Endothelial cell (in vitro differentiated cells): ENCODE measurements at places on chromosomes 16 and 17.

DNA sequence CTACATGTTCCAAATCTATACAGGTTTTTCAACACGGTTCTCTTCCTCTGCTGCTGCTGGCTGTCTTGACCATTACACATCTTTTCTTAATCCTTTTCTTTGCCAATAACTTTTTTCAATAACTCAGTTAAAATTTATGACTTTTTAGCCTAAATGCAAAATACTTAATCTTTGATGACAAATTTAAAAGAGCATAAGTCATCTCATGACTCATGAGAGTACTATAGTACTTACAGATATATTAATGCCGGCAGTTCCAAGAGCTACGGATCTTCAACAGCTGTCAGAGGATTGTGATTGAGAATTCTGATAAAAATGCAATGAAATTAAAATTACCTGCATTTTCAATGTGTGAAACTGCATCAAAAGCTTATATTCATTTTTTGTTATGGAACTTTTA, 105.5 kb downstream of the KPNA2 start:
- no peak for DNase-seq

DNA sequence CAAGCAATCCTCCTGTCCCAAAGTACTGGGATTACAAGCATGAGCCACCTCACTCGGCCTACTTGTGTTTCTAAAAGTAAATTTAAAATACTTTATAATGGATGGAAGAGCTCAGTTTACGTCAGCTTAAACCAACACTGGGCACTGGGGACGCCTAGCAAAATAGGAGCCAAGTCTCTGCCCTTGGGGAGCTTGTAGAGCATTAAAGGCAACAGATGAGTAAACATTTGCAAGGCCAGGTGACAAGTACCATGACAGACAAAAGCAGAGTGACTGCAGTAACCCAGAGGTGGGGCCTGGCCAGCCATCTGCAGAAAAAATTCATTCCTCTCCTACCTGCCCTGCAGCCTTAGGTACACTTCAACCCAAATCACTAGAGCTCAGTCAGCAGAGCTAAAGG, 12.1 kb upstream of the NLK start:
- no peak for DNase-seq

DNA sequence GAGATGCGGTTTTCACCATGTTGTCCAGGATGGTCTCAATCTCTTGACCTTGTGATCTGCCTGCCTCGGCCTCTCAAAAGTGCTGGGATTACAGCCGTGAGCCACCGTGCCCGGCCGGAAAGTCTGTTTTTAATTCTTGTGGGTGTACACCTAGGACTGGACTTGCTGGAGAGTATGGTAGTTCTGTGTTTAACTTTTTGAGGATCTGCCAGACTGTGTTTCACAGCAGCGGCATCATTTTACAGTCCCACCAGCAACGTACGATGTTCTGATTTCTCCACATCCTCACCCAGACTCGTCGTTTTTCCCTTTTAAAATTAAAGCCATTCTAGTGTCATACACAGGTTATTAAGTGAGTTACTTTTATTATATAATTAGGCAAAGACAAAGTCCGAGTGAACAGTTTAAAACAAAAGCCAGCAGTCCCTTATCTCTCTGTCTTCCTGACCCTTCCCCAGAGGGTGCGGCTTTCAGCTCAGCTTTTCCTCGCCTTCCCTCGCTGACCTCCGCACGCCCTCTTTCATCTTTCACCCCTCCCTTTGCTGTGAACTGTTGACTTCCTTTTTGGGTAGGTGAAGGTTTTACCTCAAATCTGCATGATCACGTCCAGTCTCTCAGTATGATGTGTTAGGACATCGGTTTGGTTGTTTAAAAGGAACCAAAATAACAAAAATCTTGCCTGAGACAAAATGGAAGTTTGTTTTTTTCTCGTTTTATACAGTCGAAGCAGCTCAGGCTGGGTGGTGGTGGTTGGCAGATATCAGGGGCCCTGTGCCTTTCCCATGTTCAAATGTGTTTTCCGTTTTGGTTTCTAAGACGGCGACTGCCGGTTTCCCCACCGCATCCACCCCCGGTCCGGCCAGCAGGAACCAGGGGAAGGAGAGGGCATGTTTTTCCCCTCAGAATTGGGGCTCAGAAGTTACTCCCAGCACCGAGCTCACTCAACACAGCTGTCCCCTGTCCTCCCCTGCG, 18.0 kb downstream of the FAM234A start:
- no peak for DNase-seq

DNA sequence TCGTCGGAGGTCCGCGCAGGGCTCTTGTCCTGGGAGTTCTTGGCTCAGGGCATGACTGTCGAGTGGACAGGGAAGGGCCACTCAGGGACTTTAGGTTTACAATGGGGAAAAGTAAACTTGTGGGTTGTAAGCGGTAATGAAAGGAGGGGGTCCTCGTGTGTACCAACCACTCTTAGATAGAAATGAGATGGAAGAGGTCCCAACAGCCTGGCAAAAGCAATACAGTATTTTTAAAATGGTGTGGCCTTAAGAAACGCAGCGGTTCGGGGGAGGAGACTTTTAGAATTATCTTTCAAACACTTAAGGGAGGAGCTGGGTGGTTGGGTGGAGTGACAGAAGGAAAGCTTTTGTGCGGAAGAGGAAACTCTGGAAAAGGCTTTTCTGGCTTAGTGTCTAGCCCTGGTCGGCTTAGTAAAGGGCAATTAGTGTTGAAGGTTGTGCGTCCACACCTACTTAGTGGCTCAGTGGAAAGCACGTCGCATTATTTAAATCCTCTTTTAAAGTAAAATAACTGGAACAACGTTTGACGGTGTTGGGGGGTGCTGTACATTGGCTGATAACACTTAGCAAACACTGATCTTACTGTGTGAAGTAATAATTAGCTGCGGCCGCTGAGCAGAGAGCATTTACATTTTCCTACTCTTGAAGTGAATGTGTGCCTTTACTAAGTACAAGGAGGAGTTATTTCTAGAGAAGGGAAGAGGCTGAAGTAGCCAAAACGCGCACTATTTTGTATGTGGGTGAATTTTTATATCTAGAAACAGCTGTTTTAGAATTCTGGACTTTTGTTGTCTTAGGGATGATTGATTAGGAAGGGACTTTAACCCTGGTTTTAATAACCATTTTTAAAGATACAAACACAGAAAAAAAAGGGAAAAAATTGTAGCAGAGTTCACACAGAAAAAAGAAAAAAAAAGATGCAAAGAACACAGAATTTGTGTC, 1.0 kb downstream of the WSB1 start:
- DNase-seq: peak; percentile 30

DNA sequence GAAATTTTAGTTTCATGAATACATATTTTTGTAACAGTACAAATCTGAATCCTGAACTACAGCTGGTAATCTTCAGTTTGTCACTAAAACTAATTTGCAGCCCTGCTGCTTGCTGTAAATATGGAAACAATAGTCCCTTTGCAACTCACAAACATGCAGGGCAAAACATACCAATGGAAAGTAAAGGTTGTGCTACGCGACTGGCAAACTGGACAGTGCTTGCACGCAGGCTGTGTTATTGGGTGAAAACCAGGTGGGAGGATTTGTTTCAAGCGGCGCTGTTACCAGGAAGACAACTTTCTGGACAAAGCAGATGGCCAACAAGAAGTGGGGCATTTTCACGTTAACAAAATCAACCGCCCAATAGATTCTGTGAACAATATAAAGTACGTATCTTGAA, 93.5 kb downstream of the CDYL2 start:
- DNase-seq: no peak

DNA sequence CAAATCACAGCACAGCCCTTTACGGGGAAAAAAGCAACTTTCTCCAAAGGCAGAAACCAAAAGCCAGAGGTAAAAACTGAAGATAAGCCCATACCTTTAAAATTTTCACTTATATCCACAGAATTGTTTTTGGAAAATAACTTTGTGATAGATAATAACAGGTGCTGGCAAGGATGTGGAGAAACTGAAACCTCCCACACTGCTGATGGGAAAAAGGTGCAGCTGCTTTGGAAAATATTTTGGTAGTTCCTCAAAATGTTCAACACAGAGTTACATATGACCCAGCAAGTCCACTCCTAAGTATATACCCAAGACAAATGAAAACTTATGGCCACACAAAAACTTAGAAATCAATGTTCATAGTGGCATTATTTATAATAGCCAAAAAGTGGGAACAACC, 12.2 kb downstream of the EFTUD2 start:
- no peak for DNase-seq

GRCh38 chr16:87459833-87460232, 33.0 kb downstream of the ZCCHC14 start:
- DNase-seq: no peak
